ENCODE measurements at places on chromosomes 2 and 18. TPM values are rescaled to one million over a fixed set of nuclear protein-coding genes. Genes with fewer than 3 reads are reported as not detected.
A peak's percentile ranks its signal among the peaks of the same experiment; 100 is the strongest.

- no peaks in the 10 kb centered on the region for H3K27me3 ChIP-seq
- no peak overlapping the region for H3K27ac ChIP-seq
- DNase-seq, result peak; percentile 67
Observed at GRCh38 chr2:19138264-19138825, 220.1 kb downstream of the OSR1 start.

- no peaks in the 10 kb centered on the region for H3K36me3 ChIP-seq
- no peak overlapping the region for H3K4me3 ChIP-seq
- no peak for DNase-seq
- no peak overlapping the region for H3K27ac ChIP-seq
Observed at GRCh38 chr2:29373870-29374269, 258.7 kb downstream of the CLIP4 start.

DNA sequence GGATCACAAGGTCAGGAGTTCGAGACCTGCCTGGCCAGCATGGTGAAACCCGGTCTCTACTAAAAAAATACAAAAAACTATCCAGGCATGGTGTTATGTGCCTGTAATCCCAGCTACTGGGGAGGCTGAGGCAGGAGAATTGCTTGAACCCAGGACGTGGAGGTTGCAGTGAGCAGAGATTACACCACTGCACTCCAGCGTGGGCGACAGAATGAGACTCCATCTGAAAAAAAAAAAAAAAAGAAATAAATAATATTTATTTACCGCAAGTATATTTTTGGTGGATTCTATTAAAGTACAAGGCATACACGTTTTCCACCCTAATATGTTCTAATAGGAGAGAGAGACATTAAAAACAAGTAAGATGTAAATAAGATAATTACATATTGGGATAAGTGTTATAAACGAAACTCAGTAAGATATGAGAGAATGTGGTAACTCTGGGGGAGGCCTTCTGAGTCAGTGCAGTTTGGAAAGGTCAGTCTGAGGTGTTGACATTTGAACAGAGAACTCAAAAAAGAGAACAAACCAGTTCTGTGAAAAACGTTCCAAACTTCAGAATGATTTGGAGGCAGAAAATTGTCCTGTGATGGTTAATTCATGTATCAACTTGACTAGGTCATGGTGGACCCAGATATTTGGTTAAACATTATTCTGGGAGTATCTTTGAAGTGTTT, 8.8 kb upstream of the POLI start:
- H3K27me3 ChIP-seq, result no peaks in the 10 kb centered on the region
- H3K36me3 ChIP-seq, result no peaks in the 10 kb centered on the region
- no peak overlapping the region for H3K27ac ChIP-seq
- no peak overlapping the region for H3K4me3 ChIP-seq
- no peak for DNase-seq

- DNase-seq, result no peak
- H3K36me3 ChIP-seq, result peaks cover 59% of the 10 kb centered on the region
- no peak overlapping the region for H3K27ac ChIP-seq
- H3K27me3 ChIP-seq, result no peaks in the 10 kb centered on the region
Observed at GRCh38 chr2:96344011-96344410, 8.4 kb downstream of the NCAPH start.

DNA sequence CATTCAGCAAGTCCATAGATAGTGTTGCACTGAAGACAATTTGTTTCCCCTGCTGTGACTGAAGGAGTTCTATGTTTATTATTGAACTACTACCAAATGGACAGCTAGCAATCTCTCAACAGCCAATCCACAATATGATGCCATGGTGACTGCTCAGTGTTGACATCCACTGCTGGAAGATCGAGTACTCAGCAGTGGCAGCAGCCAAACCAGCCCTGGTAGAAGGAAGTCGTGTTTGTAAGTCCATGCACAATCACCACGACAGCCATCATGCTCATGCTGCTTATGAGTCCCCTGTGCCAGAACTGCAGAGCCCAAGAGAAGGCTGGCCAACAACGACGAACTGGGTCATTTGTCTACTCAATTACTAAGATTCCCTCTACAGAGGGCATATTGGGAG, 66.4 kb downstream of the OSR1 start:
- no peak overlapping the region for H3K27ac ChIP-seq
- H3K4me3 ChIP-seq, result no peak overlapping the region
- no peaks in the 10 kb centered on the region for H3K27me3 ChIP-seq
- H3K4me1 ChIP-seq, result no peaks in the 10 kb centered on the region
- DNase-seq, result no peak
- no peaks in the 10 kb centered on the region for H3K36me3 ChIP-seq

- H3K27ac ChIP-seq, result no peak overlapping the region
- peaks cover 5% of the 10 kb centered on the region for H3K36me3 ChIP-seq
- DNase-seq, result no peak
Observed at GRCh38 chr2:15220603-15221002, 340.5 kb downstream of the NBAS start.

GRCh38 chr2:9781252-9781651, 62.0 kb upstream of the TAF1B start:
- no peak for DNase-seq
- H3K27ac ChIP-seq, result no peak overlapping the region
- H3K27me3 ChIP-seq, result no peaks in the 10 kb centered on the region
- H3K4me3 ChIP-seq, result no peak overlapping the region

- H3K36me3 ChIP-seq, result no peaks in the 10 kb centered on the region
- no peaks in the 10 kb centered on the region for H3K4me1 ChIP-seq
- DNase-seq, result no peak
- H3K4me3 ChIP-seq, result no peak overlapping the region
Observed at GRCh38 chr2:12616456-12617156, 100.1 kb upstream of the TRIB2 start.

DNA sequence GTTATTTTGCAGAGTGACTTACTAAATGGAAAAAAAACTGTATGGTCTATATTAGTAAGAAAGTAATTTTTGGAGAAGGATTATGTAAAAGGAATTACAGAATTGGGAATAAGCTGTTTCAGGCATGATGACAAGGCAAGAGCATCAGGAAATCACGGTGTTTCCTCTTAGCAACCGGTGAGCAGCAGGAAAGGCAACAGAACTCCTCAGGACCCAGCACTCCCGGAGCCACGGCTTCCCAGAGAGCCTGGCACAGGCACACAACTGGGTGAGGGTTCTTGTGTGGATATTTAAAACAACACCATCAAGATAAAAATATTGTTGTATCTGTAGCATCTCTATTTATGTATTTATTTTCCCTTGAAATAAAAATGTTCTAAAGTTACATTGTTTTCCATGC, 34.4 kb downstream of the CYP27C1 start:
- no peaks in the 10 kb centered on the region for H3K36me3 ChIP-seq
- H3K27ac ChIP-seq, result no peak overlapping the region
- peak; percentile 22 for DNase-seq

GRCh38 chr2:31058096-31059035, 79.9 kb downstream of the GALNT14 start:
- no peaks in the 10 kb centered on the region for H3K27me3 ChIP-seq
- no peaks in the 10 kb centered on the region for H3K36me3 ChIP-seq
- no peak overlapping the region for H3K27ac ChIP-seq
- no peak overlapping the region for H3K4me3 ChIP-seq
- DNase-seq, result no peak

DNA sequence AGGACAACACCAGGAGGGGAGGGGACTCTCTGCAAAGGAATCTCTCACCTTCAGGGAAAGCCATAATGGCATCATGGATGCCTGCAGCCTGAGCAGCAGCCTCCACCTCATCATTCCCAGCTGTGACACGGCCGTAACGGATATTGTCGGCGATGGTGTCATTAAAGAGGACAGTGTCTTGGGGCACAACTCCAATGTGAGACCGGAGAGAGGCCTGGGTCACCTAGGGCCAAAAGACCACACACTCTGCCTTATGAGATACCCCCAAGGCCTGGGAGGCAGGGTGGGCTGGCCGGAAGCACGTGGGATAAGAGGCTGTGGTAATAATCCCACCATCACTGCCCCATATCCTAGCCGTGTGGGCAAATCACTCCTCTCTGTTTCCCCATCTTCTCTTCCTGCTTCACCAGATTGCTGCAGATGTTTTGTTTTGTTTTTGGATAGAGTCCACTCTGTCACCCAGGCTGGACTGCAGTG, 4.3 kb downstream of the ZFAND2B start:
- no peak overlapping the region for H3K27ac ChIP-seq
- no peaks in the 10 kb centered on the region for H3K27me3 ChIP-seq
- no peak overlapping the region for H3K4me3 ChIP-seq
- peaks cover 65% of the 10 kb centered on the region for H3K36me3 ChIP-seq

The PKP4 gene
- 90.5 TPM for total RNA-seq

The CAPN13 gene
- total RNA-seq, result 40.8 TPM

Data from endodermal cell (in vitro differentiated cells).